ENCODE measurements at places on chromosomes 6 and 20.

- no peak for DNase-seq
Measured at GRCh38 chr6:2979819-2980464, 8.6 kb upstream of the SERPINB6 start.

GRCh38 chr20:6920991-6921613, 153.6 kb downstream of the BMP2 start:
- DNase-seq: no peak

GRCh38 chr6:36368921-36369865, 18.3 kb downstream of the ETV7 start:
- no peak for DNase-seq

DNA sequence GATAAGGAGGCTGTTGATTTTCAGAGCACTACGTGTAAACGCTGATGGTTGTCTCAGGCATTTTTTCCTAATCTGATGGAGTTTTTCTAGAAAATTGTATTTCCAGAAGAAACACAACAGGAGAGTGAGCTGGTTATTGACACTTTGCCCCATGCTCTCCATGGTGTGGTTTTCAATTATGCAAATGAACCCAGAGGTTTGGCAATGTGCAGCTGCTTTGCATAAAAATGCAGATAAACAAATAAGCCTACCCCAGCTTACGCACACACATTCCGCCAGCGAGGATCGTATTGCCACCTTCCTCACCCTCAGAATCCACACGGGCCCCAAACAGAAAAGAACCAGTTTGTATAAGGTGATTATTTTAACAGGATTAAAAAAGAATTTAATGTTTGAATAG, 45.1 kb upstream of the FRMD1 start:
- no peak for DNase-seq

DNA sequence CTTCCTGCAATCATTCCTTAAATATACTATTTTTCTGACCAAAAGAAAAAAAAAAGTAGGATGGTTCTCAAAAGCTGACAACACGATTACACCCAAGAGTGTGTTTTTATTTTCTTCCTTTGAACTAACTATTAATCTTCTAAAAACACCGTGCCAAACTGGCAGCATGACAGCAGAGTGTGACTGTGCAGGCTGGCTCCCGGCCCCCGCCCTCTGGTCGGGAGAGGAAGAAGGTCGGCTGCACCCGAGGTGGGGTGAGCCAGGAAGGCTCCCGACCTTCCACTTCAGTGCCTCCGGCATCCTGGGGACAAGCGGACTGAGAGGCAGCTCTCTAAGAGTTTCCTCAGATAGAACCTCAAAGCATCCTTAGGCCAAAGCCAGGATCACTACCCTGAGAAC, 29.2 kb downstream of the SLC22A23 start:
- DNase-seq: no peak

GRCh38 chr6:32936239-32937152, 4.3 kb downstream of the HLA-DMB start:
- DNase-seq: no peak

DNA sequence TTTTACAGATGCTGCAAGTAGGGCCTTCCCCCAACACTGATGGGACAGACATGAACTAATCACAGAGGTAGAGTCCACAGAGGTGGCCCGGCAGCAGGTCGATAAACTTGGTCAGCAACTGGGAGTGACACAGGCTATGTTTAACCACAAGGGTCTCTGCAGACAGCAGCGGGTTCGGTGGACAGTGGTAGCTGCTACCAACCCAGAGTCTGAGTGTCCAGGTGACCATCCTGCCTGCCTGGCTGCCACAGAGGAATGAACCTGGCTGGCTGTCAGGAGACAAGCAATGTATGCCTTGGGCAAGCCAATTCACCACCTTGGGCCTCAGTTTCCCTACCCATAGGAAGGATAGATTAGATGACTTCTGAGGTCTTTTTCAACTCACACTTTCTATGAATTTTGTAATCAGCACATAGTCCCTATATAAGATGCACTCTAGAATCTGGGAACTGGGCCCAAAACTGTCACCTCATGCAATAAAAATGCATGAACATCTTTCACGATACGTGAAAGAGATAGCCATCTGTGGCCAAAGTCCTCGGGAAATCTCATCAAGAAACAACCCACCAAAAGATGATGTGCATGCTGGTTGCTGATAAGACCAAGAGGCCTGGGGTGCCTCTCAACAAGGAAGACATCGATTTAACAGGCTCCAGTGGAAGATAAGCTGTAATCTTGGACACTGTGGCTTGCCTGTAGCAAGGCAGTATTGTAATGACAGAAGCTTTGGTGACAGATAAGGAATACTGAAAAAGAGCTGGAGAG, 30.5 kb downstream of the MDGA1 start:
- no peak for DNase-seq

GRCh38 chr20:50067461-50067860, 45.5 kb downstream of the UBE2V1 start:
- DNase-seq: no peak

DNA sequence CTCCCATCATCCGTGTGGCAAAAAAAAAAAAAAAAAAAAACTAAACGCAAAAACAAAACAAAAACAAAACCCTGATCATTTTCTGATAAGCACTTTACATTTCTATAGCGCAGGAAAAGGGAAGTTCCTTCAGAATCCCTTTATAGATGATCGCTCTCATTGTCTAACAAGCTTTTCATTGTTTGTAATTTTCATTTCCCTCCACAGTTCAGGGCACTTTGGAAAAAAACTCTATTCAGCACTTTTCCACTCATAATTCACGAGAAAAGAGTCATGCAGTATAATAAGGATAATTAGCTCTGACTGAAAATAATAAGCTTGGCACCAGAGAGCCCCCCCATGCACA, 89.4 kb upstream of the ATXN1 start:
- no peak for DNase-seq

Data from cerebellar nuclear complex (tissue), 1 donor.